ENCODE measurements at places on chromosomes 3 and 15.

DNA sequence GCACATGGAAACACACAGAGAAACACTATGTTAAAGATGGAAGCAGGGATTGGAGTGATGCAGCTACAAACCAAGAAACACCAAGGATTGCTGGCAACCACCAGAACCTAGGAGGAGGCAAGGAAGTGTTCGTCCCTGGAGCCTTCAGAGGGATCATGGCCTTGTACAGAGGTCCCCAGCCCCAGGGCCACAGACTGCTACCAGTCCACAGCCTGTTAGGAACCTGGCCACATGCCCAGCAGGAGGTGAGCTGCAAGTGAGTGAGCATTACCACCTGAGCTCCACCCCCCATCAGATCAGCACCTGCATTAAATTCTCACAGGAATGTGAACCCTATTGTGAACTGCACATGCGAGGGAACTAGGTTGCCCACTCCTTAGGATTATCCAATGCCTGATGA, 505.7 kb upstream of the MDFIC2 start:
- no peak for DNase-seq

DNA sequence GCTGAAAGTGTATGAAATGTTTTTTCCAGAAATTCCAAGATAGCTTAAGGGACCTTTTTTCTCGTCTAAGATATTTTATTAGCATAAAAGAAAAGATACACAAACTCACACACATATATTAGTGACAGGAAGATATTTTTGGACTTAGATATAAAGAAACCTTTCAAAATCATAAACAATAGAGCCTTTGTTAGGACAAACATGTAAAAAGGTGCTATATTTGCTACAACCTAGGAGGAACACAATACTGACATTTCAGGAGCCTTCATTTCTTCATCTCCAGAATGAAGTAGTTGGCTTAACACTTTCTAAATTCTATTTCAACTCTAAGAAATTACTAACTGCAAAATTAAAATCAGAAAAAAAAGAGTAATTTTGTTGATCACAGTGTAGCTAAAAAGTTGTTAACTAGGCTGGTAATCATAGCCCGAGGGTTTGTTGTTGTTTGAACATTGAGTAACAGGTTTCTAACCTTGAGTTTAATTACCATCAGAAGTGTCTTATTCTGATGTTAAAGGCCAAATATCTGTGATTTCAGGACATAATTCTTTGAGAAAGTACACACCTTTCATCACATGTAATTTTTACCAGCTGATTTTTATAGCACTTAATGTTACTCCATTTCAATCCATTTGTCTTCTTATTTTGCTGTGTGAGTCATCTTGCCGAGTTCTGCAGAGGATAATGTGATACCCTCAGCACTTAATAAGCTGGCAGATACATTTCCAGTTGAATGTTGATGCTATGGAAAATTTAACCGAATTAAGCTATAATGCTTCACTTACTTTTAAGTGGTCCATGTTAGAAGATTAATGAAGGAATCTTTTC, 97.3 kb downstream of the MBNL1 start:
- DNase-seq: no peak

DNA sequence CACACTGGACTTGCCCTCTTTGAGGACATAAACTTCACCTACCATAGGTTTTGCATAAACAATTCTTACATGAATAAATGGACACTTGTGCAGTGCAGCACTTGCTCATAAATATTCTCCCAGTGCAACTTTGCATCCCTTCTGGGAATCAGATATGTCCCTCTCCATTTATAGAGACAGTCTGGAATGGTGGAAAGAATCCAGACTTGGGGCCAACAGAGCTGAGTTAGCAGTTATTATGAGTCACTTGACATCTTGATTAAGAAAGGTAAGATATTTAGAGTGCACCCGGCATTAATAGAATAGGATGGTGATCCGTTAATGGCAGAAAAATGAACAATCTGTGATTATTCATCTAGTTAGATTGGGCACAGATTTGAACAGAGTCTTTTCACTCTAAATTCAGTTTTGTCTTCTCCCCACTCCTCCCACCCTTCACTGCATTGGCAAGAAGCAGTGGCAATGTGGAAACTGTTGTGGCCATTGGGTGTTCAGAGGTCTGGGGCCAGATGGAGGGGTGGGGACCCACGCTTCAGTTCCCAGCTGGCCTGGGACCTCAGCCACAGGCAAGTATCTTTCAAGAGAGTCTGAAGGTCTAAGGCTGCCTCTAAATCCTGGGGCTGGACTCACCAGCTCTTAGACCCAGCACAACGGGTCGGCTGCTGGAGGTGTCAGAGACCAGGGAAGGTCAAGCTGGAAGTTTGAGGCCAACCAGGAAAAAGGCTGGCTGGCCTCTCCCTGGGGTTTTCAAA, 58.9 kb upstream of the KY start:
- no peak for DNase-seq

DNA sequence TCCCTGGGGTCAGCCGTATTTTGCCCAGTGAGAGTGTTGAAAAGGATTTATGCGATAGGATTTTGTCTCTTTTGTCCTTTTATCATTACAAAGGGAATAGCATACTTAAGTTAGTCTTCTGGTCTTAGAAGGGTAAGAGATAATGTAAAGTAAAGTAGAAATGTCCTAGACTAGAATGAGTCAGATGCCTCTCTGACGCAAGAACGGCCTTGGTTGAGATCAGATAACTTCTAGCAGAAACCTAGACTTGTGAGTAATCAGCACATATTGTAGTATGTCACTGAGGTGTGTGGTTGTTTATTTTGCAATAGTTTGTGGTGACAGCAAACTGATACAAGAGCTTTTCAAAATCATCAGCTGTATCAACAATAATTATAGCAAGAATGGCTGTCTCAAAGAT, 866.1 kb downstream of the NSUN3 start:
- no peak for DNase-seq

DNA sequence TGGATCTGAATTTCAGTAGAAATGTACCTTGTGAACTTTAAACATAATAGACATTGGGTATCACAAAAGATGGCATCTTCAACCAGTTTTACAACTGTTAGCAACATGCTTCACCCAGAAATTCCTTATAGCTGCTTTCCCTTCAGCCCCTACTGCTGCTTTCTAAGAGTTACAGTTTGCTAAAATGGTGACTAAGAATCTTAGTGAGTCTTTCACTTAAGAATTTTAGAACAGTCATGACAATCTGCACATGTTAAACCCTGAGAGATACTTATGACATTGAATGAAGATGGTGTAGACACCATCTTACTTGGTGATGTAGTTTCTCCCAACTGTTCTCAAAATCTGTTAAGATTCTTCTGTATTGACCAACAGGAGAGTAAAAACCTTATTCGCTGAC, 129.7 kb upstream of the UBE2E1 start:
- no peak for DNase-seq

DNA sequence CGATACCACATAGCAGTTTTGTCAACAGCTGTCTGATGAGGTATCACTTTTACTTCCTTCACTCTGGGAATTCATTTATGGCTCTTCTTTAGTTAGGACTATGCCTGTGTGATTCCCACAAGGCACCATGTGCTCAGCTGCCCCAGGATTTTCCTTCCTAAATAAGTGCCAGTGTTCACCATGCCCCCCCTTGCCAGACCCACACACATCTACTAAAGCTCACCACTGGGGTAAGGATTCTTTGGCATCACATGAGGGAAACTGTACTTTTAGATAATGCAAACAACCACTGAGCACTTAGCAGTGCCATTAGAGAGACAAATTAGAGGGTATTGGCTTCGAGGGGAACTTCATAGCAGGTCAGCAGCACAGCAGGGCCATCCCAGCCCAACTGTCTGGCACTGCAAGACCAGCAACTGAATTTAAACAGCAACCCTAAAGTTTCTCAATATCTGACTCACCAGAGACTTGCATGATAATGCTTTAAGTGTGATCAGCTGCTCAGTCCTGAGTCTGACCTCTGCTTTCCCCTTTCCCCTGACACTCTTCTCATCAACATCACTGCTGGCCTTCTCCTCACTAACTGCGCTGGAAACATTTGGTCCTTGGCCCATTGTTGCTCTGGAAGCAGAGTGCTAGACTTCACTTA, 114.3 kb downstream of the STAC start:
- DNase-seq: no peak

GRCh38 chr3:81769299-81769698, 7.9 kb upstream of the GBE1 start:
- DNase-seq: no peak

GRCh38 chr3:119690043-119690656, 12.7 kb upstream of the CFAP91 start:
- DNase-seq: no peak

- DNase-seq: no peak
Measured at GRCh38 chr3:67458408-67458807, 196.0 kb downstream of the SUCLG2 start.

GRCh38 chr3:60080648-60081047, 1030.8 kb upstream of the CFAP20DC start:
- DNase-seq: no peak

DNA sequence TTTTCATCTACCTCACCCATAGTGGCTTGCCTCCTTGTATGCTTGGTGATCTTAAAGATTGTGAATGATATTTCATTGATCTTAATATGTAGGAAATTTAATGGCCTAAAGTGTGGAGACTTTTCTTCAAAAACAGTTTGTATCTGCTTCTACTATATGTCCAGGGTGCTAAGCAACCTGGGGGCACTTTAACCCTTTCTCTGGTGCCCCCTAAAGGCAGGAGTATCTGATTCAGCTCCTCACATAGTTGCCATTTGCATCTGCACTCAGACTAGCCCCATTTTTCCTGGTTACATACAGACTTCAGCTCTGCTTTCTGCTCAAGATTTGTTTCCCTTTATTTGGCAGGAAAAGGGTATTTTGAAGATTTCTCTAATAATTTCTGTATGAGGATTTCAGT, 5.2 kb upstream of the PFN2 start:
- no peak for DNase-seq

DNA sequence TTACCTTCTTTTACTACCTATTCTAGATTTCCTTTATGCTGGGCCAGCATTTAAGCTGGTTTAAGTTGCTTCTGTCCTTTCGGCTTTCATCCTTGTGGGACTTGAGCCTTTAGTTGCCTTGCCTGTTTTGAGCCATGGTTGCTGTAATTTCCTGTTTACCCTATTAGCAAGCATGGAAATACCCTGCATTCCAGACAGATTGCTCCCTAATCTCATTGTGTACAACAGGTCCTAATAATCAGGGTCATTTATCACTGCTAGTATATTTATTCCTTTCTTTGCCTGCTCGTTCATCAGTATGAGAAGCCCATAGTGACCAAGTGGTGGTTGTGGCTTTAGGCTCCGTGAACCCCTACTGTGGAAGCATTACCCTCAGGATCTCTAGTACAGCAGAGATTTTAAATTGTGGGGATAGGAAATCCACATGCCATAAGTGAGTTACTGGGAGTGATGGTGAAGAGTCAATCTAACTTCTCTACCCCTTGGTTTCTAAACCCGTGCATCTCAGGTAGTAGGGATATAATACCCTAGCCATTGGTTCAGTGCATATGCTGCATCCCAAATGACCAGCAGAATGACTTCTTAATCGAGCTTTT, 31.9 kb downstream of the NCK1 start:
- DNase-seq: no peak

GRCh38 chr3:40109641-40110490, 199.6 kb upstream of the EIF1B start:
- no peak for DNase-seq

GRCh38 chr3:11610700-11611275, 32.9 kb downstream of the VGLL4 start:
- no peak for DNase-seq

DNA sequence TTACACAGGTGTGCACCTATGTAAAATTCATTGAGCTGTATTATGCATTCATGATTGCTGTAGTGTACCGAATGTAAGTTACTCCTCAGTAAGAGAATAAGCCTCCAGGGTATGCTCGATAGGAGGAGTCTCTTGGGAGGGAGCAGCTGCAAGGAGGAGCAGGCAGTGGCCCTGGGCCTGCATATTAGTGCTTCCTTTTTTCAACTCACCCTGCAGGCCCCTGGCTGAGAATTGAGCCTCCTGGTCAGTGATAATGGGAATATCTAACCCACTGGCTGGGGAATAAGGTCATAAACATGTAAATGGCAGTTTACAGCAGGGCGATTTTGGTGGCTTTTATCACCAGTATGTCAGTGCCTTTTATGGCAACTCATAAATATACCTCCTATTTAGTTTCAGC, 21.7 kb upstream of the SFMBT1 start:
- DNase-seq: peak; percentile 14

- DNase-seq: no peak
Measured at GRCh38 chr3:48467473-48468267, 21.1 kb downstream of the ATRIP start.

DNA sequence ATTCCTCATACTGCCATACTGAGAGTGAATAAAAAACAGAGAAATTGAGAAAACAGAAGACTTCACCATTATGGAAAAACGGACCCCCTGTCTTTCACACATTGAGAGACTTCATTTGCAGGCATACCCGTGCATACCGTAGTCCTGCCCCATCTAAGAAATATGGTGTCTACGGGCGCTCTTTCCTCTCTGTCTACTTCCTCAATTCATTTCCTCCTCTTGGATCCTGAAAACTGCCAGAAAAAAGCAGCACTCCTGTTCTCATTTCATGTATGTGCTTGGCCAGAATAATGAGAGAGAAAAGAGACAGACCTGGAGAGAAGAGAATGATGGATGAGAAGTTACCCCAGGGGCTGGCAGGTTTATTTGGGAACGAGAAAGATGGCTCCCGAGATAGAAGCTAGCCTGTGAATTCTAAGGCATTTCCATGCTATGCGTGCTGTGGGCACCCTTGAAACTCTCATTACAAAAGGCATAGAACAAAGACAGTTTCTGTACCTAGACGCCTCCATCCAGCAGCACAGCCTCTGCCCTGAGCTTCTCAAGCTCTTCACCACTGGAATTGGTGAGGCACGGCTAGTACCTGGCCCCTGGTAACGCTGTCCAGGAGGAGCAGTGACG, 62.5 kb upstream of the EPHB3 start:
- no peak for DNase-seq

DNA sequence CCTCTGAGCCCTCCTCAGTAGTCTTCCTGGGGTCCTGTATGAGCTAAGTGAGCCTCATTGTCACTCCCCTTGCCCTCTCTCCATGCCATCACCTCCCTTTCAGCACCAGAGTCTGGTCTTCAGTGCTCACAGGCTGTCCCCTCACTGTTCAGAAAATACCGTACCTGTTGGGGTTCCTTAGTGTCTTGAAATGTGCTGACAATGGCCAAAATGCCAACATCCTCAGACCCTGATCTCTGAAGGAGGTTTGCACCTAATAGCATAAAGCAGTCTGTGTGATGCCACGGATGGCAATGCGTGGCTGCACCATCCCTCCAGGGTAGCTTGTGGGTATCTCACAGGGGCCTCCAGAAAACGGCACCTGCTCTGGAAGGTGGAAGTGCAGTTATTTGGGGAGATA, 301.0 kb upstream of the TLE3 start:
- DNase-seq: no peak

Measured in cardiac septum (tissue), 1 donor.